SK-MEL-5 (cell line): ENCODE measurements at places on chromosomes 11 and 22. TPM values are rescaled to one million over a fixed set of nuclear protein-coding genes. Genes with fewer than 3 reads are reported as not detected.

DNA sequence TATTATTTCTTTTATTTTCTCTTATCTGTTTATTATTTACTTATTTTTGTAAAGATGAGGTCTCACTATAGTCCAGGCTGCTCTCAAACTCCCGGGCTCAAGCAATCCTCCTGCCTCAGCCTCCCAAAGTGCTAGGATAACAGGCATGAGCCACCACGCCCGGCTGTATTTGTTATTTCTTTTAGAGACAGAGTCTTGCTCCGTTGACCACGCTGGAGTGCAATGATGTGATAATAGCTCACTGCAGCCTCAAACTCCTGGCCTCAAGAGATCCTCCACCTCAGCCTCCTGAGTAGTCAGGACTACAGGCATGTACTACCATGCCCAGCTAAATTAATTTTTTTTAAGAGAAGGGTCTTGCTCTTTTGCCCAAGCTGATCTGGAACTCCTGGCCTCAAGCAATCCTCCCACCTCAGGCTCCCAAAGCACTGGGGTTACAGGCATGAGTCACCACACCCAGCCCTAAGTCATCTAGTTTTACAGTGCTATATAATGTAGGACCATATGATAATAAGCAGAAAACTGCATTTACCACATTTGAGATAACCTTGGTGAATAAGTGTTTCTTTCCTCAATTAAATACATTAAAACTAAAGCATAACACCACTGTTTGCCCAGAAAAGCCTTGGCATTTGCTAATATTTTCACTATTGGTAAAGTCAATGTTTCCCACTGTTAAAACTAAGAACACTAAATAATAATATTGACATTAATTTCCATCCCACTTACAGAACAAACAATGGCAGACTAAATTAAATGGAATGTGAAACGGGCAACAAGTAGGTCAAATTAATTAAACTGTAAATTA lies 127.5 kb downstream of the SIK3 start:
- no peak for DNase-seq

DNA sequence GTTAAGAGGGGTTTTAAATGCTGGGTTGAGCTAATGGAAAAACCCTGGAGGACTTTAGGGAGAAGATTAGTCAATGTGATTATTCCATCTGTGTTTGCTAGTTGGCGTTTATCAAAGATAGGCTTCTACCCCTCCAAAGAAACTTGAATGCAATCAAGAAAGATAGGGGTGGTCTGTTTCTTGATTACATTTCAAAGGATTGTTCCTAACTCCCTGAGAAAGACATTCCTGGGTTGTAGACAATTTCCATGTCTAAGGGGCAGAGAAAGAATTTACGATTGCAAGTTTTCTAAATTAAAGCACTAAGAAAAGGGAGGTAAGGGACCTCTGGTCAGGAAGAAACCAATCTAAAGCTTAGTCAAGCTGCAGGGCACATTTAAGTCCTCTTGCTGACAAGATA lies 2268.7 kb downstream of the LRRC4C start:
- no peak for DNase-seq

DNA sequence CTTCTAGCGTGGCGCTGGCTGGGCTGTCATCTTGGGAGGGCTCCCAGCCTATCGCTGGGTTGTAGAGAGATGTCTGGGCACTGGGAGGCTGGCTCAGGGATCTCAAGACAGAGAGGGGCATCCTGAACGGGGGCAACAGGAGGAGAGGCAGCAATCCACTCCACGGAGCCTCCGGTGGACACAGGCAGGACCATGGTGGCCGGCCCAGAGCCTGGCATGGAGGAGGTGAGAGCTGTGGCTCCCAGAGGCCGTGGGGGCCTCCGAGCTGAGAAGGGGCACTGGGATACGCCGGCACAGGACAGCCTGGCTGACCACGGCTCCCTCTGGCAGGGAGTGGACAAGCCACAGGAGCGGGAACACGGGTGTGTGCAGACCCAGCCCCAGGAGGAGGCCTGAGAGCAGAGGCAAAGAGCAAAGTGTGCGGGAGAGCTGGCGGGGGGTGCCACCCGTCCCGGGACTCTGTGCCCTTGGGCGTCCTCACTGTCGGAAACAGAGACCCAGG lies 9.1 kb downstream of the MRGPRF start:
- DNase-seq: no peak

- no peak for DNase-seq
These were observed 480.5 kb upstream of the RAG2 start for GRCh38 chr11:37078521-37078920.

DNA sequence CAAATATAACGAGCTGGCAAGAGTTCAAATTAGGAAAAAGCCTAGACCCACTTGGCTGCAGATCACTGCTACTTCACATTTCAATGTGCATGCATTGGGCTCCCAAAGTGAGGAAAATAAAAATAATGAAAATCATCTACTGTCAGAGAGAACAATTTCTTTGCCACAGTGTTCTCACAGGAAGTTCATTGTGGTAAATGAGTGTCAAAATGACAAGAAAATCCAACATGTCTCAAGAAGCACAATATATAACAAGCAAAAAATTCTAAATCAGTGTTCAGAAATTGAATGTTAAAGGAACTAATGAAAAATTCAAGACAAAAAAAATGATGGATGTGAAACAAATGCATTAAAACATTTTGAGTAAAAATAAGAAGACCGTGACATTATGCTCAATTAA lies 31.3 kb downstream of the RCN1 start:
- DNase-seq: no peak

- DNase-seq: no peak
These were observed 16.5 kb downstream of the SIAE start for GRCh38 chr11:124656774-124657630.

DNA sequence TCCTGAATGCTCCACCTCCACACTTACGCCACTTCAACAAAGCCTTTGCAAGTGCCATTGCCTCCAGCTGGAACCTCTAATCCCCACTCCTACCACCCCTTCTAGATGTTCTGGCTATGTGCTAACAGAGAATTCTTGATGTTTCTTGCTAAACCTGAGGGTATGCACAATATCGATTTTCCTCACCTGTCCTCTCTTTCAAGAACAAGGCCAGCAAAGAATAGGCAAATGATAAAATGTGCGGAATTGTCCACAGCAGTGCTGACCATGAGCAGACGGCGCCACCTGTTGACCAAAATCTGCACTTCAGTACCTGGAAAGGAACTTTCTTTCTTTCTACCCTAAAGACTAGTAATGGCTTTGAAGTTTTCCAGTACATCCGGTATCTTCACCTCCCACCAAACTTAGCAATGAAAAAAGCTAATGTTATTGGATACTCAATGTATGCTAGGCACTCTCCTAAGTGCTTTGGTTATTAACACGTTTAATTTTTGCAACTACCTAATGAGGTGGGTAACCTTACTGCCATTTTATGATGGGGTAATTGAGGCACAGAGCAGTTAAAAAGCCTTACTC lies 3.4 kb downstream of the TIMM10 start:
- DNase-seq: peak; percentile 57

GRCh38 chr11:122791836-122792235 lies 46.5 kb upstream of the CRTAM start:
- peak; percentile 30 for DNase-seq

- DNase-seq: peak; percentile 48
These were observed 62.6 kb upstream of the RASD2 start for GRCh38 chr22:35477911-35478582.

- no peak for DNase-seq
These were observed 26.0 kb downstream of the RELT start for GRCh38 chr11:73401924-73402833.

DNA sequence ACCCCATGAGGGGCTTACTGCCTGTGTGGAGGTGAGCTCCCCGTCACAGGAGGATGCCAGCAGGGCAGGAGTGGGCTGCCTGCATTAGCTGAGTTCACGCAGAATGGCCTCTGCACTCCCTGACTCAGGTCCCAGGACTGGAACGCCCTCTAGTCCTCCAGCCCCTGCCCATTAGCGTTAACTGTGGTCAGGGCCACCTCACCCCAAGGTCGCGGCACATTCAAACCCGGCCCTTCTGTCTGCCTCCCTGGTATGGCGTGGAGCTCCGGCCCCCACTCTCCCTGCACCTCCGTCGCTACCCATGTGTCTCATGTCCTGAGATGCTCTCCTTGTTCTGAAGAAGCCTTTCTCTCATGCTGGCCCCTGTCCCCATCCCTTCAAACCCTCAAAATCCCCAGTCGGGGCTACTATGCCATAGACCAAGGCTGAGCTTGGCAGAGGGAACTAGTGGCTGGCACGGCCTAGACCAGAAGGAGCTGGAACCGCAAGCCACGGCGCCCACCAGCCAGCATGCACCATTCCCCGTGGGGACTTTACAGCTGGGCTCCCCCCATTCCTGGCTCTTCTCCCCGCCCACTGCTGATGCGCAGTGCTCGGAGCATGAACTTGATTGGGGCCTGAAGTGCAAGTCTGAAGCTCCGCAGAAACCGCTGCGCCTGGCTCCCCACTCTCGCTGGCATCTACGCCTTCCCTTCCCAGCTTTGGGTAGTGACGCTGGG lies 79.5 kb upstream of the RTL6 start:
- no peak for DNase-seq

DNA sequence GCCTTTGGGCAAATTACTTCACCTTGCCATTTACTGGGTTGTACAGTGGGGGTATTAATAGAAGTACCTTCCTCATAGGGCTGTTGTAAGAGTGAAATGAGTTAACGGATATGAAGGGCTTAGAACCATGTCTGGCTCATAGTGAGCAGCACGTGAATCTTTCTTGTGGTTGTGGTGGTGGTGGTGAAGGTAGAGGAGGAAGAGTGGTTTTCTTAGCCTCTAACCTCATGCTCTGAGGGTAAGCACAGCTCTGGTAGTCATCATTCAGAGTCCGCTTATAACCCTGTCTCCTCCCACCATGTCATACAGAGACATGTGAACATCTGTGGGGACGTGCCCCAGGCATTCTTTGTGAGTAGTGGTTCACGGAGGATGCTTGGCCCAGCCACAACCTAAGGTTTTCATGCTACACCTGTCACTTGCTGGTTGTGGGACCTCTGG lies 43.6 kb downstream of the TEAD1 start:
- DNase-seq: no peak

- DNase-seq: no peak
These were observed 18.1 kb downstream of the RNH1 start for GRCh38 chr11:488992-489391.

DNA sequence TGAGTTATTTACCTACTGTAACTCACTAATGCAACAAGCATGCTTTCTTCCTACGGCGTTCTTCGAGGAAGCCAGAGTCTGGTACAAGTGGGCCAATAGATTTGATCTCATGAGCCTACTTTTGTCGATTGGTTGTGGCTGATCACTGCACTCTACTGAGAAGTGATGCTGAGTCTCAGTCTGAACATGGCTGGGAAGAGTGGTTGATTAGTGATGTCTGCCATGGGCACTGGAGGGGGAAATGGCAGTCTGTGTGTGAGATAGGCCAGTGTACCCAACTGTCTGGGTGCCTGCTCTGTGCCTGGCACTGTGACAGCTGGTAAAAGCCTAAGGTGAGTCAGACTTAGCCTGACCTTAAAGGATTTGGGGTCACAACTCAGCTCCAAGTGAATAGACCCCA lies 28.3 kb downstream of the MYO18B start:
- DNase-seq: no peak

DNA sequence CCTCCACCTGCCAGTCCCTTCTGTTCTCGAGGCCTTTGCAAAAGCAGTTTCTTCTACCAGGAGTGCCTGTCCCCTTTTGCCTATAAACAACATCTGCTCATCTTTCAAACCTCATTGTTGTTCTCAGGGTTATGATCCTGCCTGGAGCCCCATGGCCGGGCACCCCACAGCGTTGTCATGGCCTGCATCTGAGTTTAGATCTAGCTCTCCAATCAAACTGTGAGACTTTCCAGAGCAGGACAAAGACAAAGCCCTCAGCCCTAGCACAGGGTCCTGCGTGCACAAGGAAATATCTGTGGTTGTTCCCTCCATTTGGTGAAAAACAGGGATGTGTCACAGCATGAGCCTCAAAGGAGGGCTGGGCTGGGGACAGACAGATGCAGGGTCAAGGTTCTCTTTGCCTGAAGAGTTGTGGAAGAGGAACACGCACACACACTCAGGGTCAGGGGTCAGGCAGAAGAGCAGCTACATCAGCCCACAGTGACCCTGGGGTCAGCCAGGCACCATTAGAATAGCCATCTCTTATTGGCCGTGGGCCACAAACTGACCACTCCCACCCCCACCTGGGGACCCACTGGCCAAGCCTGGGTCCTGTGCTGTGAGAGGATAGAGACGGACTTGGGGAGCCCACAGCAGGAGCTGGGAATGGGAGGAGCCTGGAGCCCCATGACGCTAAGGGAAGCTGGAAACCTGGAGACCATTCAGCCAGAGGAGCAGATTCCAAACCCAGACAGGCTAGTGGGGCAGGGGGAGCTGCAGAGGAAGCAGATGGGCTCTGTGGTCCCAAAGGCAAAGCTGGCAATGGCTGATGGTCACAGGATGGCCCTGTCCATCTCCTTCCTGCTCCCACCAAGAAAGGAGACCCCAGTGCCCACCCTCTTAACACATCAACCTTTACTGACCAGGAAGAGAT lies 99.4 kb downstream of the PDE2A start:
- no peak for DNase-seq

DNA sequence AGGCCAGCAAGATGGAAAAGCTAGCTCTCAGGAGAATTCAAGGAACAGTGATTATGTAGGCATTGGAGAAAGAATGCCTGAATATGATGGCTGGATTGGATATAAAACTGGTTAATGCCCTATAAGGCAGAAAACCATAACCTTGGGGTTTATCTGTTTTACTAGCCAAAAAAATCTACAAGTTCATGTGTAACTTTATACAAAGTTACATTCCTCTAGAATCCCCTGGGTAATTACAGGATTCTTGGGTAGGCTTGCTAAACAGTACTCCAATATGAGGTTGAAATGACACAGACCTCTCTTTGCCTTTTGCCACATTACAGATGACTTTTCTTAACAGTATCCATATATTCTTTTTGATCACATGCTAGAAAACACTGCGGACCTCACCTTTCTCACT lies 26.0 kb downstream of the TSPAN18 start:
- DNase-seq: no peak

VSTM5 gene
- total RNA-seq: not detected in 2 replicates

MOGAT2 gene
- not detected in 2 replicates for total RNA-seq

OR51B5 gene
- total RNA-seq: 15.1 and 15.8 TPM in 2 replicates

GAB4 gene
- total RNA-seq: not detected in 2 replicates

MPZL2 gene
- 0.53 TPM in 1 of 2 replicates, not detected in the other for total RNA-seq

FAM227A gene
- 1.2 and 1.8 TPM in 2 replicates for total RNA-seq

TMEM121B gene
- 0.53 and 0.77 TPM in 2 replicates for total RNA-seq
